CD4-positive, CD25-positive, alpha-beta regulatory T cell (primary cell): ENCODE measurements at places on chromosomes 11 and 22.

DNA sequence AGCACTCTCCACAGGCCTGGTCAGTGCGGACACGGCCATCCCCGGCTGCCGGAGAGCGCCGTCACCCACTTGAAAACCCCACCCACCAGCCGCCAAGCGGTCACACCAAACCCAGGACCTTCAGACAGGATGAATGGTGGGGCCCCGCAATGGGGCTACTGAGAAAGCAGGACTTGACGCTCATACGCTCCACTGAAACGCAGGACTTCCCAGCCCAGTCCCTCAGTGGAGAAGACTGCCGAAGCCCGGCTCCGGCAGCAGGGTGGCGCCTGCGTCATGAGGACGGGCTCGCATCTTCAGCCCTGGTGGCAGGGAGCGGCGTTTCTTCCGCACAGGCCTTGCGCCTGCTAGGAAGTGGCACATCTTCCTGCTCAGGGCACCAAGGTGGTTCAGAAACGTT is 15.3 kb upstream of the PHLDA2 start:
- DNase-seq = no peak

- DNase-seq = no peak
Observed at GRCh38 chr11:128835741-128836430, 31.2 kb downstream of the KCNJ1 start.

- DNase-seq = no peak
Observed at GRCh38 chr11:110425751-110426545, 3.8 kb upstream of the FDX1 start.

GRCh38 chr11:94790661-94791180 is 22.6 kb downstream of the AMOTL1 start:
- no peak for DNase-seq

- DNase-seq = no peak
Observed at GRCh38 chr11:73218106-73218829, at the start of gene P2RY2. Gene P2RY2 (plus strand): TSS chr11:73218281. CDS start chr11:73234160, 15,879 bp downstream.

DNA sequence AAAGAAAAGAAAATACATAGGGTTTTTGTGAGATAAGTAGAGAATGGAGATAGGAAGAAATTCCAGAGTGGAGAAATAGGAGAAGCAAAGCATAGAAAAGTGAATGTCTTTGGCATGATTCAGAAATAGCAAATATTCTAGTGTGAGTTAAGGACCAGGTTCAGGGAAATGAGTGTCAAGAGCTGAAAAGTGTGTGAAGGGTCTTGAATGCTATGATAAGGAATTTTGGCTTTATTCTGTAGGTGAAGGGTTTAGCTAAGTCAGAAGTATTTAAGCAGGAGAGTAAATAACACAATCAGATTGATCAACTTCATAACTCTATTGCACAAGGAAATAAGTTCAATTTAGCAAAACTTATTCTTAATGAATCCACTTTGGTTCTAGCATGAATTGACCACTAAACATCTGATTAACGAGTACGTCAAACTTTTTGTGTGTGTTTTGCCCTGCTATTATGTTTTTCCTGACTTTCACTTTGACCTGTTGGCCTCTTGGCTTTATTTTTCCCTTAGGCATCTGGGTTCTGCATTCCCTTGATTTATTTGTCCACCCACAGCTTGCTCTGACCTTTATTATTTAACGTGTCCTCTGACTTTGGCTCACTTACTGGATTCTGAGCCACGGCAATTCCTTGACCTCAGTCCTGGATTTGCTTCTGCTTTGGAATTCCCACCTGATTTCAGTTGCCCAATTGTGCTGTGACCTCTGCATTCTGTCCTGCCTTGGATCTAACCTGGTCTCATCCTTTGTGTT is 11.9 kb upstream of the TMEM218 start:
- DNase-seq = no peak

DNA sequence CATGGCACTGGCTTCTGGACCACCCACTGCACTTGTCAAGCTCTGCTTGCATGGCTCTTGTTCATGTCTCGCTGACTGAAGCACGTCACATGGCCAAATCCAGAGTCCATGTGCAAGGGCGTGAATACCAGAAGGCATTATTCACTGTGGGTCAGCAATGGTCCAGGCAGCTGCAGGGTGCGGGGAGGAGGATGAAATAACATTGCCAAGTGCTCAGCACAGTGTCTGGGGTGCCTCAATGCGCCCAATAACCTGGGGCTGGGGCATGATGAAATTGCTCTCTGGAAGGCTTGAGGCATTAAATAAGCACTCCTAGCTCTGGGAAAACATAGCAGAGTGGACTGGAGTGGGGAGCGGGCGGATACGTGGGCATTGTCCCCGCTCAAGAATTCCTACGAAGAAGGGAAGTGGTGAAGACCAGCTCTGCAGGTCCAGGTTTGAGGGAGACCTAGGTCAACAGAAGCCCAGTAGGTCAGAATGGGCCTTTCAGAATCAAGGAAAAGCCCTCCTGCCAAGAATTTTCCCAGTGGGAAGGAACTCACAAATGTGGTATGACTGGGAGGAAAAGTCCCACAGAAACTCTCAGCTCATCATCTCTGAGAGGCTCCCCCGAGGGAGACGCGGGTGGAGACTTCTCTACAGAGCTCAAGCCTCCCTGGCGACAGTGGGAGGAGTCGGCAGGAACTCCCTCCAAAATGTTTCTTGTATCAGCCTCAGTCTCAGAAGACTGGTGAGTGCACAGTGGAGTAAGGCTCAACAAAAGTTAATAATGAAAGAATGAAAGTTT is 15.3 kb upstream of the ACCSL start:
- no peak for DNase-seq

DNA sequence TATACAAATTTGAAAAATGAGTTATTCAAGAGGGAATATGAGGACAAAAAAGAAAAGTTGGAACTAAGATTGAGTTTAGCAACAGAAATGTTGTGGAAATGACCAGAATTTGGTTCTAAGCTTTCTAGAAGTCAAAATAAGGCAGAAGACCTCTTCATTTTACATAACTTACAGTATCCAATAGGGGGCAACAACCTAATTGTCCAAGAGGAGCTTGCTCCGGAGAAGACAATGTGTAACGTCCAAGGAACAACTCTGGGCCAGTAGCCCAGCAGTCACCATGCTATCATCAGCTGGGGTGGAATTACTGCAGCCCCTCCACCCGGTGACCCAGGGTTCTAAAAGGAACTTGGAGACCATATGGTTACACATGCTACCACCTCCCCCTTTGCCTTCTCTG is 14.1 kb downstream of the CNTF start:
- DNase-seq = no peak

GRCh38 chr11:19628018-19628417 is 84.6 kb upstream of the NAV2 start:
- DNase-seq = no peak
